Activated naive CD8-positive, alpha-beta T cell treated with anti-CD3 and anti-CD28 coated beads, Interleukin-2, amount 50 U/mL, for 24 hours (primary cell): ENCODE measurements at places on chromosomes 2 and 18.

DNA sequence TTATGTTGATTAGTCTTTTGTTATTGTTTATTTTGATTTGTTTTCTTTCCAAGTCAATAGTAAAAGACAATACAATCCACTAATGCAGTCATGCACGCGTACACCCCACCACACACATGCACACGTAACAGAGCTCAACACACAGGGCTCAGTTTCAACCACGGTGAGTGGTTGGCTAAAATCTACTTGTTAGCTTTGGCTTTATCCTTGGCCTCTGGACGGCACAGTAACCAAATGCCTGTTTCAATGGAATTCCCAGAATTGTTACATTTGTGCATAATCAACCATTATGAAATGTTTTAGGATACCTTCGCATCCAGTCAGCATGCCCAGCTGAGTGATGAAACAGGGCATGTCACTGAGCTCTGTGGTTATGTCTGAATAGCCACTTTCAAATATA lies 53.2 kb downstream of the NYAP2 start:
- no peaks in the 10 kb centered on the region for H3K4me1 ChIP-seq
- H3K4me3 ChIP-seq, result no peak overlapping the region

DNA sequence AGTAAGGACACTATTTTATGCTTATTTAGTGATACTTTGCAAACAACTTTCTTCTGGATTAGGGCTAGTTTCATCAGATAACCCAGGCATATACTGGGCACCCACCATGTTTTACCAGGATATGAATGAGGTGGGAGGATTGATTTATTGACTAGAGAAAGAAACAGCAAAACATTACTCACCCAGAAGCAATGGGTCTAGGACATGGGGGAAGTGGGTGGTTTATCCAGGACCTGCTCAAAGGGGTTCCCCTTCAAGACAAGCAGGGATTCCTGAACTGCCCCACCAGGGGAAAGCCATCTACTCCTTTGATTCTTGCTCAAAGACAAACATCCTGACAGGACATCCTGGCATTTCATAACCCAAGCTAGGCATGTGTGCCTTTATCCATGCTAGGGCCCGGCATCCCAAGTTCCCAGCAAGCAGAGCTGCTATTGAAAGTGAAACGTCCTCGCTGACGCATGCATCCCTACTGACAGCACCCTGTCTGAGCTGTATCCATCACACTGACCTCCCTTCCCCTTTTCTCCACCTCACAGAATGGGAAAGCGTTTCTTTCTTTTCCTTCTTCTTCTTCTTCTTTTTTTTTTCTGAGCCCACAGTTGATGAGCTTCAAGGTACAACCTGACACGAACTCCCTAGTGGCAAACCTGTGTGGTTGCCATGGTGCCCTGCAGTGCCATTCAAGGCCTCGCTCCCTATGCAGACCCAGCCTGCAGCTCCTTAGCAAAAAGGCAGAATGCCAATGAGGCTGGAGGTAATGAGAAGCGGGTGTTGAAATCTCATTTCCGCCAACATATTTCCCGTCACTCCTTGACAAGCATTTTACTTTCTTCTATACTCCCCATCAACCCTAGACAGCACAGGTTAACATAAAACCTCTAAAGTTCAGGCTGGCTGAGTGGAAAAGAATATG lies 70.5 kb downstream of the CLHC1 start:
- no peak overlapping the region for H3K27ac ChIP-seq
- peaks cover 5% of the 10 kb centered on the region for H3K4me1 ChIP-seq
- no peak for DNase-seq
- H3K36me3 ChIP-seq, result no peaks in the 10 kb centered on the region
- no peak overlapping the region for H3K4me3 ChIP-seq

DNA sequence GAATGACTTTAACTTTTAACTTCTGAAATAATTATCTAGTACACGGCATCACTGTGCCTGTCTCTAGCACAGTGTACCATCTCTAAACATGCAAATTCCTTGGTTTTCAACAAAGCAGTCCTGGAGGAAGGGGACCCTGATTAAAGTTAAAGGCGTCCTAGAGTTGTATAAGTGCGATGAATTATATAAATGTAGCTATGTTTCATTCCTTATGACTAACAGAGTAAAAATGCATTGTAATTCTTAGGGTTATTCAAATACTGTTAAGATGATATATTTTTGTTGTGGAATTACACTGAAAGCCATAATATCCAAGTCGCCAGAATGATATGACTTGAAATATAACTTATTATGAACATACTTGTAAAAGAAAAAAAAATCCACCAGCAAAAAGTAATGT lies 544.9 kb upstream of the LINC00305 start:
- H3K4me3 ChIP-seq, result no peak overlapping the region
- H3K27ac ChIP-seq, result no peak overlapping the region
- no peaks in the 10 kb centered on the region for H3K4me1 ChIP-seq

DNA sequence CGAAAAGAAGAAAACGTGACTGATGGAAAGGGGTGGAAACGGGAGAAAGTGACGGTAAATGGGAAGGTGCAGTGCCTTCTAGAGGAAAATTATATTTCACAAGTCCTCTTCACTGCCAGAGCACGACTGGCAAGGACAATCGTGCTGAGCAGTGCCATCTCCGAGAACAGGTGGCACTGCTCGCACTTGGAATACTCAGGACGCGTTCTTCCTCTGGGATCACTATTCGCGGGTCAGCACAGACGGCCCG lies 364 bp downstream of the STAT1 start:
- DNase-seq, result no peak
- H3K4me1 ChIP-seq, result peaks cover 43% of the 10 kb centered on the region
- no peak overlapping the region for H3K27ac ChIP-seq
- H3K4me3 ChIP-seq, result no peak overlapping the region
- no peaks in the 10 kb centered on the region for H3K27me3 ChIP-seq

DNA sequence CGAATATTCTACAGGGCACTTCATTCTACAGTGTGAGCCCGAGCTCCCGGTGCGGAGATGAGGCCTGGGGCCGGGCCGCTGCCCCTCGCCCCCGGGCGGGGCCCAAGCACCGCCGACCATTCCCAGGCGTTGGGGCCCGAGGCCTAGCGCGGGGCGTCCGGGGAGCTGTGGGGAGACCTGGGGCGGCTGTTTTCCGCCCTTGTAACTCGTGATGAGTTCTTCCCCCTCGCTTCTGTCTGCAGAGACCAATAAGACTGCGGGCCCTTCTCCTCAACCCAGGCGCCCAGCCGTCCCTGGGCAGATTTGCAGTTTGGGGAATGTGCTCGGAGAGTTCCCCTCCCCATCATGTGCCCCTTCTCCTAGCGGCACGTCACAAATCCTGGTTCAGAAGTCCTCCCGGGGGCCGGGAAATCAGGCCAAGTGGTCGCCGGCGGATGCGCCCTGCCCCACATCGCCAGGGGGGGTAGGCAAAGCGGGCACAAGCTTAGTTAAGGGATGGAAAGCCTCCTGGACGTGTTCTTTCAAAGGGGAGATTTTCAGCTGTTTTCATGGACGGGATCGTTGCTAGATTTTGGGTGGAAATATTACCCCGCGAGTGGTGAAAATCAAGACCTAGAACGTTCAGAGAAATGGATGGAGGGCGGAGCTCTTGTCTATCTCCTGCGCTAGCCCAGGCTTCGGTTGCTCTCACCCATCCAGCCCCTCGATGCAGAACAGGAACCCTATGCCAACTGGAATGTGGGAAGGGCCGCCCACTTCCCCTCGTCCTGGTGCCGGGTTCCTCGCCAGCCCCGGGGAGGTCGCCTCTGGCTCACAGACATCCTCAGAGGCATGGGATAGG lies 18.8 kb upstream of the HAAO start:
- peaks cover 21% of the 10 kb centered on the region for H3K4me1 ChIP-seq
- peak overlapping the region; percentile 88 for H3K4me3 ChIP-seq
- peak overlapping the region; percentile 98 for H3K27ac ChIP-seq
- H3K36me3 ChIP-seq, result no peaks in the 10 kb centered on the region

DNA sequence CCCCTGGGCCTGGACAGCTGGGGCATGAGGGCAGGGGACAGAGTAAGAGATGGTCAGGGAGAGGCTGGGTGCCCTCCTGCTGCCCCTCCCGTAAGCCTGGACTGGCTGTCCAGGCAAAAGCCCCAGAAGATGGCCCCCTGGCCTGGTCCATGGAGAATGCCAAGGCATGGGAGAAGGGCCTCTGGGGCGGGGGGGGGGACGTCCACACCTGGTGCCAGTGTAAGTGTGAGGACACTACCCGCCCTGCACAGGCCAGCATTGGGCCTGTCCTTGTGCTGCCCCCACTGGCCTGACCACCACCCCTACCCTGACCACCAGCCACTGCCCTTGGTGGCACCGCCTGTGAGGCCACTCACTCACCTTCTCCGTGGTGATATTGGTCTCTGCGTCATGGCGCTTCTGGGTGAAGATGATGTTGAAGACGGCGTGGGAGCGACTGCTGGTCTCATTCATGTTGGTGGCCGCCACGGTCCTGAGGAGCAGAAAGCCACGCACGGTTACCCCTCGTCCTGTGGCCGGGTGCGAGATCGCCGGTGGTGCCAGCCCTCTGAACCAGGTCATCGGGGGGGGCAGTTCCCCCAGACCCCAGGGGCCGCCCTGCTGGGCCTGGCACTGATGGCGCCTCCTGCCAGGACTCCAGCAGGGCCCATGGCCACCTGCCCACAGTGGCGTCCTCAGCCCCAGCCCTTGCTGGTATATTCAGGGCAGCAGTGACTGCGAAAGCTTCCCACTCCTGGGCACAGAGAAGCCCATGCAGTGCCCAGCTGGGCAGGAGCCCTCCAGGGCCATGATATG lies 35.2 kb downstream of the KIF1A start:
- H3K4me1 ChIP-seq, result no peaks in the 10 kb centered on the region
- peaks cover 4% of the 10 kb centered on the region for H3K27me3 ChIP-seq
- no peaks in the 10 kb centered on the region for H3K36me3 ChIP-seq
- no peak overlapping the region for H3K27ac ChIP-seq

DNA sequence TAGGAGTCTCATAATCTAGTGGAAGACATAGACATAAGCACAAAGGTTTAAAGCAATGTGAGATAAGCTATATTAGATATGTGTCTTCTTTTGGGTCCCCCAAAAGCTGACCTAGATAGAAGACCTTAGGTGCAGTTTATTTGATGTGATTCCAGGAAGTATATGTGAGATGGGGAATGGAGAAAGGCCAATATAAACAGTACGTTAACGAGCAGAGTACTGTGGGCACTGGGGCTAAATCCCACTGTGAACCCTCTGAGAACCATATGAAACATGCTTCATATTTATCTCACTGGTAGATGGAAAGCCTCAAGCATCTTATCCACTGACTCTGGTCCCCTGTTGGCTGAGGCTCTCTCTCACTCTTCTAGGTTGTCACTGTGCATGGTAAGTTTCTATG lies 62.6 kb upstream of the ZC3H15 start:
- peaks cover 10% of the 10 kb centered on the region for H3K4me1 ChIP-seq
- no peaks in the 10 kb centered on the region for H3K27me3 ChIP-seq
- DNase-seq, result no peak

GRCh38 chr2:222301053-222301795 lies 2.4 kb upstream of the PAX3 start:
- peaks cover 3% of the 10 kb centered on the region for H3K36me3 ChIP-seq
- H3K27me3 ChIP-seq, result peaks cover 91% of the 10 kb centered on the region
- peaks cover 32% of the 10 kb centered on the region for H3K4me1 ChIP-seq
- no peak overlapping the region for H3K4me3 ChIP-seq
- no peak for DNase-seq
- H3K27ac ChIP-seq, result no peak overlapping the region

DNA sequence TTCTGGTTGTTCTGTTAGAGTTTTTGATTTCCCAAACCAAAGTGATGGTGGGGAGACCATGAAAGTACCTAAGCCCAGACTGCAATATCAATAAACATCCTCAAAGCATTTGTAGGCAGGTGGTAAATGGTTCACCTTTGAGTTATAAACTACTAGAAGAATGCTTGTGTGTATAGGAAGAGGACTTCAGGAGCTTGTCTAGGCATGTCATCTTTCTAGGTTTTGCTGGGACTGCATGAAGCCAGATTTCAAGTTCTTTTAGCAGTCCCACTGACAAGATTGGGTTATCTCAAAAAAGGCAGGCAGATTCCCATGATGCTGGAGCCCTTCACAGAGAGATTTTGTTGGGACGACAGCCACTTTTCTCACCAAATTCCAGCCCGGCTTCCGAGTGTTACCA lies 135.3 kb downstream of the KCNE4 start:
- no peak overlapping the region for H3K27ac ChIP-seq
- H3K4me3 ChIP-seq, result no peak overlapping the region
- H3K4me1 ChIP-seq, result no peaks in the 10 kb centered on the region
- DNase-seq, result no peak

DNA sequence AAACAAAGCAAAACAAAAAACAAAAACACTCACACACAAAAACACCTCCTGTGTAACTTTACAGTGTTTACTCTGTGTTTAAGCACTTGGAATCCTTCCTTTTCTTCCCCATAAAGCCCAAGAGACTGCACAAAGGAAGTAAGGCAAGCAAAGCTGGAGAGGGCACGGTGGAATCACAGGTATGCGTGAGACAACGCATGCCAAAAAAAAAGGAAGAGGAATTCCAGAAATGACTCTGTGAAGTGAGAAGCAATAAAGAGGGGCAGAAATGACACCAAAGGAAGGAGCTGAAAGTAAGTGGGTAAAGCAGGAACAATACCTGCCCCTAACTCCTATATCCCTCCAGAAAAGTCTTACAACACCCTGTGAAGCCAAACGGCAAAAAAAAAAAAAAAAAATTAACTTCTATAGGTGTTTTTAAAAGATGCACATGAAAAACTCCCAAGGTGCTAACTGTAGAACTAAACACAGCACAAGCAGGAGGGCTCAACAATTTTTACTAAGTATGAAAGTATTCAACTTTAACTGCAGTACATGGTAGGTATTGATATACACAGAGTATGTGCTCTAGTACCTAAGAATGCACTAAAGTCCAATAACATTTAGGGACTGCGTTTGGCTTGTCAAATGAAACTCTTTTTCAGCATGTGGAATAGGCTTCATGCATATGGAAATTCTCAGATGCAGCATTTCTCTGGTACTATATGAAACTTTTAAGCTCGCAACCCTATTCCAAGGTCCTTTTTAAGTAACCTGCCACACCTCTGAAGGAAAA lies 9.1 kb downstream of the RND3 start:
- H3K4me3 ChIP-seq, result no peak overlapping the region
- no peaks in the 10 kb centered on the region for H3K36me3 ChIP-seq
- no peak overlapping the region for H3K27ac ChIP-seq
- H3K27me3 ChIP-seq, result peaks cover 8% of the 10 kb centered on the region
- H3K4me1 ChIP-seq, result no peaks in the 10 kb centered on the region
- no peak for DNase-seq

- no peaks in the 10 kb centered on the region for H3K36me3 ChIP-seq
- no peak for DNase-seq
- H3K4me3 ChIP-seq, result no peak overlapping the region
These were observed 983.2 kb upstream of the CDH2 start for GRCh38 chr18:29160170-29160569.
